Activated CD4-positive, alpha-beta T cell treated with anti-CD3 and anti-CD28 coated beads, Interleukin-2, amount 50 U/mL, for 48 hours (primary cell): ENCODE measurements at places on chromosomes 3 and 15.

DNA sequence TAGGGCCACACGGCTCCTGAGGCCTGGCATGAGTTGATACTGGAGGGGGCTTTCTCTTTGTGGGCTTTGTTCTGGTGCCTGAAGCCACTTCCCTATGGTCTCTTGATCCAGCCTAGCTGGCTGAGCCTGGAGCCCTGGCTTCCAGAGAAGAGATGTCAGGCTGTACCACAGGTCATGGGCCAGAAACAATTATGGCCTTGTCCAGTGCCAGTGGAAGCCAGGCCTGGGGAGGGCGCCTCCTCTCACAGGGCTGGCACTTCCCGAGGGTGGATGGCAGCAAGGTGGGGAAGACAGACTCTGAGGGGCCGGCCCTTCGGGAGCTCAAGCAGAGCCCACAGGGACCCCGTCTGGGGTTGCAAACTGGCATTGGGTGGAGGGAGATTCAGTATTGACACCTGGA lies 34.9 kb upstream of the ACAD9 start:
- DNase-seq: no peak

DNA sequence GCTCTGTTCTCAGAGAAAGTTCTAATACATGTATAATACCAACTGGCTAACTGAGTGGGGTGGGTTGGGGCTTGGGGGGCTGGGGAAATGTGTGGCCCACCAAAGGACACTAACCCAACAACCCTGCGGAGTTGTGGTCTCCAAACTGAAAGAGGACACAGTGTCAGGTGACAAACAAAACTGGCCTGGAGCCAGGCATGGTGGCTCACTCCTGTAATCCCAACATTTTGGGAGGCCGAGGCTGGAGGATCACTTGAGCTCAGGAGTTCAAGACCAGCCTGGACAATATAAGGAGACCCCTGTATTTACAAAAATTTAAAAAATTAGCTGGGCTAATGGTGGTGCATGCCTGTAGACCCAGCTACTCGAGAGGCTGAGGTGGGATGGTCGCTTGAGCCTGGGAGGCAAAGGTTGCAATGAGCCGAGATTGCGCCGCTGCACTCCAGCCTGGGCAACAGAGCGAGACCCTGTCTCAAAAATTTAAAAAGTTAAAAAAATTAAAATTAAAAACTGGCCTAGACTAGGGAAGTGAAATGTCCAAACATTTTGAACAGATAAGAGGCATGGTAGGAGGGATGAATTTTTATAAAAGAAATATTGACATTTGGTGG lies 31.7 kb upstream of the SRP14 start:
- no peak for DNase-seq

DNA sequence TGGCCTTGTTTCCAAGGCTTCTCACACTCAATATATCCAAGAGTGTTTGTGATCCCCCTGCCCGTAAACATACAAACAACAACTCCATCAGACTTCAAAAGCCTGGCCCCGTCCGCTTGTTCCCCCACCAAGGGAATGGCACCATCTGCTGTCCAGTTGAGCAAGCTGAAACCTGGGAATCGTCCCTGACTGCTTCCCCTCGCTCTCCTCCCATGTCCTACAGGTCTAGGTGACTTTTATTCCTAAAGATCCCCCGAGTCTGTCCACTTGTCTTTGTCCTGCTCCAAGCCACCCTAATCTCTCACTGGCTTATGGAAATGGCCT lies 27.9 kb upstream of the FAM174B start:
- no peak for DNase-seq

DNA sequence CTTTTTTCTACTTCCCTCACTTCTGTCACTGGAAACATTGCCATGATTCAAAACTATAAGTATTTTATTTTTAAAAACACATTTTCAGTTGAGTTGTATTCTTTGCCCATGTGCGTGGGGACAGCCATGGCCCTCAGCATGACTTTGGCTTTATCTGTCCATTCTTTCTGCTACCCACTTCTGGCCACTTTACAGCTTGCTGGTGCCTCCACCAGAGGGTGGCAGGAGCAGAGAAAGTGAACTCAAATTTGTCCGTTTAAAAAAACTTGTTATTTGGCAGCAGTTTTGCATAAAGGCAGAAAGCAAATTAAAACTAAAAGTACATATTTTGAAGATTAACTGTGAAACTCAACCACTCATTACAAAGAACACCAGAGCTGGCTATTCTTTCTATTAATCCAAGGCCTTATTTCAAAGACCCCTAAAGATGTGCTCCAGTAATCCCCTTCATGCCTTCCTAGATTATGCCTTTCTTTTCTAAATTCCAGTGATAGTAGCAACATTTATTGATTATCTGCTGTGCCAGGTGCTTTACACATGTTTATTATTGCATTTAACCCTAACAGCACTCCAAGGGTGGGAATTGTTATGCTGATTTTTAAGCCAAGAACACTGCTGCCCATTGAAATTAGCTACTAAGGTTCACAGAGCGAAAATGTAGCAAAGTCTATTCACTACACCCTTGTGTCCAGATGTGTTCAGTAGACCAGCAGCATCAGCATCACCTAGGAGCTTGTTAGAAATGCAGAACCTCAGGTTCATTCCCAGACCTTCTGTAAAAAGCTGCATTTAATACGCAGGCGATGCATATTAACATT lies 134.8 kb downstream of the THRB start:
- no peak for DNase-seq

GRCh38 chr15:48962662-48963523 lies 826 bp downstream of the SHC4 start:
- DNase-seq: no peak

DNA sequence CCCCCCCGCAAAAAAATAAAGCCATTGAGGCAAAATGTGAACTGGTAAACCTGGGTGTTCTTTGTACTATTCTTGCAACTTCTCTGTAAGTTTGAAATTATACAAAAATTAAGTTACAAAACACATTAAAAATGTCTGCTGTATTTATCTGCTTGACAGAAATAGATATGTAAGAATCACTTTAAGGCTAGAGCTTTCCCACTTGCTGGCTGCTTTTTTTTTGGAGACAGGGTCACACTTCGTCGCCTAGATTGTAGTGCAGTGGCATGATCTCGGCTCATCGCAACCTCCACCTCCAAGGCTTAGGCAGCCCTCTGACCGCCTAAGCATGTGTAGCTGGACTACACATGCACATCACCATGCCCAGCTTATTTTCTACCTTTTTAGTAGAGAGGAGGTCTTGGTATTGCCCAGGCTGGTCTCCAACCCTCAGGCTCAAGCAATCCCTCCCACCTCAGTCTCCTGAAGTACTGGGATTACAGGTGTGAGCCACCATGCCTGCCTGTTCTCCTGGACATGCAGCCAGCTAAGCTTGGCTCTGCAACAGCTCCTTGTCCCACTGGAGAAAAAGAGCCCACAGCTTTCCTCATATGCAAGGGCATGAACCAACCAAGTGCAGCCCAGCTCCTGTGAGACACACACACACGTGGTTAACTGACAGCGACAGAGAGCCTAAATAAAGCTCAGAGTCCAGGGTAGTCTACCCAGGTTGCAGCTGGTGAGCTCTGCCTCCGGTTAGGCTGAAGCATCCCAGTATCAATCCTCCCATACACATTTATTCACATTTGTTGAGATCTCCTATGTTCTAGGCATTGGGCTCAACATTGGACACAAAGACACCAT lies 4.5 kb downstream of the RPS17 start:
- no peak for DNase-seq

DNA sequence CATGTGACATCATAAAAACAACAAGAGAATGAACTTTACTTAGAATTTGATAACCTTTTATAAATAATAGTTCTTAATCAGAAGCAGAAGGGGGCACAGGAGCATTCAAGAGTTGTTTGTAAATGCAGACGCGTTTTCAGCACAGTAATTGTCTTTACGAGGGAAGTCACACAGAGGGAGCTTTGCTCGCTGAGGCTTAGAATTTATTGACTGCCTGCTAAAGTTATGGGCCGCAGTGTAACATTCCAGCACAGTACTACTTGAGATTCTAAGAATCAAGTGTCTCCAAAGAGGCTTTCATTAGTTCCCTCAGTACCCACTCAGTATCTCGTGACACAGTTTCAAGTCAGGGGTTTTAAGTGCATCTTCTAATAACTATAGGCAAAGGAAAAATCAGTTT lies 288.7 kb downstream of the NR2F2 start:
- DNase-seq: no peak

DNA sequence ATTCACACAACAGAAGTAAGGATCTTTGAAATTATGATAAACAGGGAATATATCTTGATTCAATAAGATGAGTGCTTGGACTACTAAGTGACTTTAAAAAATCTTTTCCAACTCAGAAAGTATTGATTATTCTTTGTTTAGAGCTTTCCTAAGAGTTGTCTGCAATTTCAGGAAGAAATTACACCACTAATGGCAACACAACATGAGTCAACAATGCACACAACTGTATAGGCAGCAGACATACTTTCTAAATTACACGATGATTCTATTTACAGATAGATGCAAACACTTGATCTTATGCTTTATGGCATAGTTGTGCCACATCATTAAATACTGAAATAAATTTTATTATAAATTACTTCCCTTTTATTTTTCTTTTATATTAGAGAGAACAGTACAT lies 4.4 kb downstream of the NAA50 start:
- DNase-seq: no peak

GRCh38 chr15:37032091-37032775 lies 68.1 kb downstream of the MEIS2 start:
- no peak for DNase-seq

DNA sequence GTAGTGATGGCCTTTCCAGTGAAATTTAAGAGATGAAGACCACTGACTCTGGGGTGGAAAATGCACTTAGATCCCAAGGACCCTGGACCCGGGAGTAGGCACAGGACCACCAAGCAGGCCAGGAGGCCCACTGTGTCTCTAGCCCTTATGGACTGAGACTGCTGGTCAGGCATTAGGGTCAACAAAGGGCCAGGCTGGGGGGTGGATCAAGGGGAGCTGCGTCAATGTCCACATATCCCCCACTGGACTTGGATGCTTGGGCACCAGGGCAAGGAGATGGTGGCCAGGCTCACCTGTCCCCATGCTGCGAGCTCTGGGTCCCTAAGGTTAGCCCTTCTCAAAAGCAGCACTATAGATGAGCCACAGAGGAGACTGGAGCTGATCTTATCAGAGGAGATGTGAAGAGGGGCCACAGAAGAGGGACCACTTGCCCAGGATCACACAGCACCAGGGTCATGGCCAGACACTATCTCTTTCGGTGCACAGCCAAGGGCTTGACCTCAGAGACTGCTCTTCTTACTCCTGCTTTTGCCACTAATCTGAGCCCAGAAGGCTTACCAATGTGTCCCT lies 14.7 kb downstream of the RAB6B start:
- DNase-seq: no peak

DNA sequence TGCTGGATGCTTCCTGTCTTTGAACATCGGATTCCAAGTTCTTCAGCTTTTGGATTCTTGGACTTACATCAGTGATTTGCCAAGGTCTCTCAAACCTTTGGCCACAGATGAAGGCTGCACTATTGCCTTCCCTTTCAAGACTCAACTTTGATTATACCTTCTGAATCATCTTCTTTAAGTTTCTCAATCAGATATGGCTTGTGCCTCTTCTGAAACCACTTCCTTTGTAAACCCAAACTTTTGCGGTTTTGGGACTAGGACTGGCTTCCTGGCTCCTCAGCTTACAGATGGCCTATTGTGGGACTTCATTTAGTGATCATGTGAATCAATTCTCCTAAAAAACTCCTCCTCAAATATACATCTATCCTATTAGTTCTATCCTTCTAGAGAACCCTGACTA lies 47.1 kb upstream of the CADPS start:
- DNase-seq: no peak

DNA sequence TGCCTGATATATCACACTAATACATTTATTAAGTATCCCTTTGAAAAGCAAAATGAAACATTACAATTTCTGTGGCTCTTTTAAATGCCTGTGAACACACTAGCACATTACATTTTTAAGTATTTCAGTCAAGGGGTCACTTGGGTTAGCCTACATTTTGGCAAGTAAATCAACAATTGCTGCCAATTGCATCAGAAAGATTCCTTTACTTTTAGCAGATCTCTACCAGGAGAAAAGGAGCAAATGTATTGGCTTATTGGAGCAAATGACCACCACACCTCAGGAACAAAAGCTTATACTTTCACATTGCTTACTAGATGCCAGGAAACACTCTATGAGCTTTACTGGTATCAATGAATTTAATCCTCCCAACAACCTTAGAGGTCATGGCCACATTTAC lies 947.1 kb downstream of the FHIT start:
- no peak for DNase-seq

GRCh38 chr3:147408188-147409100 lies 721 bp upstream of the ZIC1 start:
- DNase-seq: no peak

DNA sequence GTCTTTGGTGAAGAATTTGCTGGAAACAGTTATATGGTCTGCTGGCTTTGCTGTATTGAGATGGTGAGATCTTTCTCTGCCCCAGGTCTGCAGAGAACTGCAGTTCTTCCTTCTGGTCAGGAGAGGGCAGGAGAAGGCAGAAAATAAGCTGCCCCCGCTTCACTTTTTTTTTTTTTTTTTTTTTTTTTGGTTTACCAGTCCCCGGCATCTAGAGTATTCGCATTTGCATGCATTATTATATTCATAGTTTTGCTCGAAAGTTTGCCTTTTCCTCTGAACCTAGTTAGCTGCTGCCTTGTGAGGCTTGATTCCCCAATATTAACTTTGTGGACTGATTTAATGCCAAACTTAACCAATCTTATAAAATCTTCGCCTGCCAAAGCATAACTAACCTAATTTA lies 10.6 kb upstream of the PARL start:
- DNase-seq: no peak

DNA sequence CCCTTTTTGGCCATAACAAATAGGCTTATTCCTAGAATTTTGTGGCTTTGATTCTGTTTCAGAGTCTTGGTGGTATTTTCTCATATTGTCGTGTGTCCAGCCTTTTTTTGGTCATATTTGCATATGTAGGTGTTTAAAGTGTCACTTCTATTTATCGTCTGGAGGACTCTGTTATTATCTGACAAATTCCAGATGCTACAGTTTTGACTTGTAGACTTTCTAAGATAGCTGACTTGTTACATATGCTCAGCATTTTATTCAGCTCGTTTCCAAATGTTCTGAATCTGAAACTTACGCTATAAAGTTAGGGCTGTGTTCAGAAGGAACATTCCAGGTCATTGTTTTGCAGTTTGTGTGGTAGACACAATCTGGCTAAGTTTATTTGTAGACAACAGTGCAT lies 1.9 kb downstream of the PPP4R2 start:
- no peak for DNase-seq

DNA sequence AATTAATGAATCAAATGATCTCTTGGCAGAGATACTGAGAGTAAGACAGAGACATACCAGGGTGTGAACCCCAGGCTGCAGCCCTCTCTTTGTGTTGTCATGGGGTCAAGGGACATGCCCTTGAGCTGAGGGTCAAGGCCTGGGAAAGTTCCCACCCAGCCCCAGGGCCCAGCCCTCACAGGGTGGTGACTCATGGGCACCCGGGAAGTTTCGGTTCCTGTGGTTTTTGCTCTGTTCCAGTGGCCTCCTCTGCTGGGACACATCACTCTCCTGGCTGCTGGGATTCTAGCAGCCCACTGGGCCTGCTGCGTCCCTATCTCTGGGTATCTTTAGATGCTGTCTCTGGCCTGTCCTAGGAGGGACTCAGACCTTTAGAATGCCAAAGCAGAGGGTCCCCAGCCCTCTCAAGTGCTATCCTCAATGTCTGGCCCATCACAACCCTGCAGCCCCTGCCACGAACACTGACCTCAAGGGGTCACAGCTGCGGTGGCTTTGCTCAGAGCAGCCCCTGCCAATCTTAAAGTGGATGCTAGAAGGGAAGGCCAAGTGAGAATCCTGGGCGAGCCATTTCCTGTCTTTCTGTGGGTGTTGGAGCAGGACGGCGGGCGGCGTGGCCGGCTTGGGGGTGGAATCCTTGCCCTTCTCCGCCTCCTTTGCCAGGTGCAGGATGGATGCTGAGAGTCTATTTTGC lies 148.4 kb upstream of the TLE3 start:
- no peak for DNase-seq

- no peak for DNase-seq
These were observed 470.1 kb upstream of the ATP11B start for GRCh38 chr3:182323126-182323700.
